ENCODE measurements at places on chromosomes 11 and 22.
A peak's percentile ranks its signal among the peaks of the same experiment; 100 is the strongest.

DNA sequence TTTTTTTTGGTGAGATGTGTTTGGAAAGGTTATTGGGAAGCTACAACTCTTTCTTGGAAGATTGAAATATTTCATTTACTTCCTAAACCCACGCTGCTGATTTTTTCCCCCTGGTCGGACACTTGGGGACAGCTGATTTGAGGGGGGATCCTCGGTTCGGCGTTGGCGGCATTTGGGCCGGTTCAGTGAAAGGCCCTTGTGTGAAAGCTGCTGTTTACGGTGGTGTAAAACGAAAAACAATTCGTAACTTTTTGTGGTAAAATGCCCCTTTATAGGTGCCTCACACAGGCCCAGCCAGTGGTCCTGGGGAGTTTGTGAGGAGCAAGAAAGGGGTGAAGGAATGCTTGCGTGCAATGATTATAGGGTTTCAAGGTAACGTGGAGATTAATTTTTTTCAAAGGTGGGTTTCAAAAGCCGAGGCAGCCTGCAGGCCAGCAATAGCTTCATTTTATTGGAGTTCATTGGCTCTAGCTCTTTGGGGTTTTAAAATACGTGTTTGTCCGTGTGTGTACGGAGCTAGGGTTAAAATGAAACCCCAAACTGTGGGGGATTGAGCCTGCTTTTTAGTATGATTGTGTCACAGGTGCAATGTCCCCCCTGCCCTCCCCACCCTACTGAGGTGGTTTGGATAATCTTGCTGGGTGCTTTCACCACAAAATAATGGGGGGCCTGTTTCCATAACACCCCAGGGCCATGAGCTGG, 77.2 kb upstream of the PPARA start:
- peak; percentile 34 for DNase-seq

DNA sequence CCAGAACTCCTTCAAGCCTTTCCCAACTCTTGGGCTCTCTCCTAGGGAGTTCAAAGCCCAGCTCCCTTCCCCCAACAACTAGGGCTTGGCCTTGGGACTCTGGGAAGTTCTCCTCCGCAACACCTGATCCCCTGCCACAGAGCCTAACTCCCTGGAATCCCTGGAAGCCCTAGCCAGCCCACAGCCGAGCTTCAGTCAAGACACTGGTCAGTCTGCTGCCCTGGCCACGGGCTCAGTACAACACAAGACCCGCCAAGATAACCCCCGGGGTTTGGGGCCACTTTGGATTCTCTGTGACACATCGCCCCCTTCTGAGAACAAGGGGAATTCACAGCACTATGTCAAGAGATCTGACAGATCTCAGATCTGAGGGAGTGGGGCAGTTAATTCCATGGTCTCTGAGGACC, 58.3 kb downstream of the SLC22A12 start:
- DNase-seq = no peak

DNA sequence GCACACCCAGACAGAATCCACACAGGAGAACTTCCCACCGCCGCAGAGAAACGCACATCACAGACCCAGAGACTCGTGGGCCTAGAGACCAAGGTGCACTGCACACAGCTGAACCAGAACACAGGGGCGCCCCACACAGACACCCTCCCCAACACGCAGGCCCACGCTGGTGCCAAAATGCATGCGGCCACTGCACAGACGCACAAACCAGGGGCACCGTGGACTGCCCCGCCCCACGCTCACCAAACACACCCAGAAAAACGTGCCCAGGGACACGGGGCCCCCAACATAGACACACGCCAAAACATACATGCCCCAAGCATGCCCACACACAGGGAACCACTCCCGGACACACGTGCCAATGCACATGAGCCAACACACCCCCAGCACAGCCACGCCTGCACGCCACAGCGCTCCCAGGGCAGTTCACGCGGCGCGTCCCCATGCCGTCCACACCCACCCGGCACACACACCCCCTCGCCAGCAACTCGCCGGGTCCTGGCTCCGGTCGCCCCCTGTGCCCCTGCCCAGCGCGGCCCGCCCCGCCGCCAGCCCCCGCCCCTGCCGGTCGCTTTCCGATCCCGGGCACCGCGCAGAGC, 7.8 kb downstream of the ELFN2 start:
- DNase-seq = no peak

DNA sequence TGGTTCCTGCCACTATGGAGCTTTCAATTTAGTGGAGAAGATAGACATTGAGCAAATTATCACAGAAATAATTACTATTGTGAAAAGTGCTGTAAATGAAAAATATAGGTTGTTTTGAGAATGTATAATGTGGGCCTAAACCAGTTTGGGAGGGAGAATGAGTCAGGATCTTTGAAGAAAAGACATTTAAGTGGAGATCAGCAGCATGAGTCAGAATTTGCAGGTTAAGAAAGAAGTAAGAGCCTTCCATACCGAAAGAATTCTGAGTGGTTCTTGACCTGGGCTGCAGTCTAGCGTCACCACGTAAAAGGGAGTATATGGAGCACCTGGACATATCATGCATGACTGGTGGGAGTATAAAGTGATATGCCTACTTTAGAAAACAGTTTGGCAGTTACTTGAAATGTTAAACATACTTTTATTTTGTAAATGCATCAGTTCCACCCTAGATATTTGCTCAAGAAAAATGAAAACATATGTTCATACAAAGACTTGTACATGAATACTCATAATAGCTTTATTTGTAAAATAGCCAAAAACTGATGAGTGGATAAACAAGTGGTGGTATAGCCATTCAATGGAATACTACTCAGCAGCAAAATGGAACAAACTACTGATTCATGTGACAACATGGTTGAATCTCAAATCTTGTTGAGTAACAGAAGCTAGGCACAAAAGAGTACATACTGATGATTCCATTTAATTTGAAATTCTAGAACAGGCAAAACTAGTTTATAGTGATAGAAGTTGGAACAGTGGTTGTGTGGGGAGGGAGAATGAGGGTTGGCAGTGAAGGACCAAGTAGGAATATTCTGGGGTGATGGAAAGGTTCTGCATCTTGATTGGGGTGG, 99.2 kb downstream of the STIM1 start:
- no peak for DNase-seq

- peak; percentile 32 for DNase-seq
These were observed 521 bp downstream of the SRSF8 start for GRCh38 chr11:95067039-95067840.

- DNase-seq = no peak
These were observed 96.0 kb downstream of the ETS1 start for GRCh38 chr11:128491195-128491936.

DNA sequence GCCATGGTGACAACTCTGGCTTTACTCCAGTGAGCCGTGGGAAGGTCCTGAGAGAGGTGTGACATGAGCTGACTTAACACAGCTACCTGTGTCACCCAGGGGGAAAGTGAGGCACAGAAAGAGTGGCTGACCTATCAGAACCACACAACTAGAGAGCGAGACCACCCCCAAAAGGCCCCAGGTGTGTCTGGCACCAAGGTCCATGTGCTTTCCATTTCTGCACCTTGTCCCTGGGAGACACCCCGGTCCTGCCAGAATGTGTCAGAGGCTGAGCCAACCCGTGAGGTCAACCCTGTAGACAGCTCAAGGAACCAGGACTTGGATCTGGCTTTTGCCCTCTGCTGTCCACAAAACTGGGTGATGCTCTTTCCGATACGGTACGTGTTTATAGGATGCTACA, 9.8 kb downstream of the MAFF start:
- no peak for DNase-seq

DNA sequence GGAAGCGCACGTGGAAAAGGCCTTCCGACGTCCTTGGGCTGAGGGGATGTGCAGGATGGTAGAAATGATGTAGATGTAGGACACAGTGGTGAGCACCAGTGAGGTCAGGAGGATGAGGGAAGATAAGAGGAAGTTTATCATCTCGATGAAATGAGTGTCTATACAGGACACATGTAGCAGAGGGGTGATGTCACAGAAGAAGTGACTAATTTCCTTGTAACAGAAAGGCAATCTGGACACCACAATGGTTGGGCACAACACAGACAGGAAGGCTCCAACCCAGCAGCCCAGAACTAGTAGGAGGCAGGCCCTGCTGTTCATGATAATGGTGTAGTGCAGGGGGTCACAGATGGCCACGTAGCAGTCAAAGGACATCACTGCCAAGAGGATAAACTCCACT, 35.0 kb upstream of the OR6M1 start:
- DNase-seq = no peak

GRCh38 chr11:60780065-60780464, 5.1 kb upstream of the MS4A10 start:
- no peak for DNase-seq

GRCh38 chr11:116707161-116707629, 65.6 kb downstream of the BUD13 start:
- DNase-seq = no peak

DNA sequence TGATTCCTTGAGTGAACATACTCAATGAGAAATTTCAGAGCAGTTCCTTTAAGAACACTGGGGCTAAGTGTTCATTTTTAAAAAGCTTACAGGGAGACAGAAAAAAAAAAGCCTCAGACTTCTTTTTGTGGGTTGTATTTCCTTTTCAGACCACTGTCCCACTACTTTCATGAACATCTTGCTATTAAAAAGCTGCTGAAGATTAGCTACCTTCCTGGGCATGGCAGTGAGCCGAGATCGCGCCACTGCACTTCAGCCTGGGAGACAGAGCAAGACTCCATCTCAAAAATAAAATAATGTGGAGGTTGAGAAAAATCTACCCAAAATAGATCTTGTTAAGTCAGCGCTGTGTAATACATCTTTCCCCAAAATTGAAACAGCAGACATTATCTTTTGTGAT, 10.8 kb downstream of the TRAF6 start:
- no peak for DNase-seq

DNA sequence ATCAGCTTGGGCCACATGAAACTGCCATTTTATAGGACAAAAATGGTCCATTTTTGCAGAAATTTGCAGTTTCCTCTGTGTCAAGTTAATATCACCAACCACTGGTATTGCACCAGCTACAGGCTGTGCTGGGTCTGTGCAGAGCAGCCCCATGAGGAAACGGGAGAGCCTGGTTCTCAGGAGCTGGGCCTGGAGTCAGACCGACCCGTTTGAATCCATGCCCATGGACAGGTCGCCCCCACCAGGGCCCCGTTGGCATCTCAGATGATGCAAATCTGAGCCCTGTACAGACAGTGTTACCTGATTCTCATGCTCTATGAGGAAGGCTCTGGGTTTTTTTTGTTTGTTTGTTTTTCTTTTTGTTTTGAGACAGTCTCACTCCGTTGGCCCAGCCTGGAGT, 9.8 kb upstream of the SEC14L6 start:
- DNase-seq = no peak

DNA sequence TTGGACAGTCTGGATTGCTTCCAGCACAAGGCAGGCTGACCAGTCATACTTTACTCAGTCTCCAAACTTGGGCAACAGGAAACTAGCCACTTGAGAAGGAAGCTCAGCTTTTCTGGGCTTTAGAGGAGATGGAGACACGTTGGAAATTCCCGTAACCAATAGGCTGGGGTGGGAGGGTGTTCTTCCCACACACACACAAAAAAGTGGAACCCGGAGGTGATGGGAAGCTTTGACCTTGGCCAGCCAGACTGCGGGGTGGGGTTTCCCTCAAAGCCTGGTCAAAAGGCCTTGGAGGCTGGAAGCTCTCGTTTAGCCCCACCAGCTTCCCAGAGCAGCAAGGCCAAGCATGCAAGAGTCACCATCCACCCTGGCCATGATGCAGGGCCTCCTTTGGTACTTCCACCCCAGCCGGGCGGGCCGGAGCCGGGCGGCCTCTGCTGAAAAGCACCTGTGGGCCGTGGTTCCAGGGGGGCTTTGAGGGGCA, 126.2 kb downstream of the BCR start:
- no peak for DNase-seq

All from NCI-H1694 treated with DMSO at 0.1 percent for 48 hours (cell line).